ENCODE measurements at places on chromosomes 3 and 15.

DNA sequence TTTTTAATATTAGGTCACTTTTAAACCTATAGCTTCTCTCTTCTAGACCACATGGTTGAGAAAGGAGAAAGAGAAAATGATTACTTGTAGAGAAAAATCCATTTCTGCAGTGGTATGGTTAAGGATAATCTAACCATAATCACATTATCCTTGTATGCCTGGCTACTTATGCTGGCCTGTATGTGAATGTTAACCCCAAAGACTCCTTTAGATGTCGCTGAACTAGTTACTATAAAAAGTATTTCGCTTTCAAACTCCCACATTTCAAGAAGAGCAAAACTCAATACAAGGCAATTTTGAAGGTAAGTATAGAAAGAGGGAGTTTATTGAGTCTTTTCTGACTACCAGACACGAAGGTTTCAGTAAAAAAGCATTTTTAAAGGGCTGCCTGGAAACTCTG, 2.2 kb downstream of the KCTD6 start:
- no peak for DNase-seq

DNA sequence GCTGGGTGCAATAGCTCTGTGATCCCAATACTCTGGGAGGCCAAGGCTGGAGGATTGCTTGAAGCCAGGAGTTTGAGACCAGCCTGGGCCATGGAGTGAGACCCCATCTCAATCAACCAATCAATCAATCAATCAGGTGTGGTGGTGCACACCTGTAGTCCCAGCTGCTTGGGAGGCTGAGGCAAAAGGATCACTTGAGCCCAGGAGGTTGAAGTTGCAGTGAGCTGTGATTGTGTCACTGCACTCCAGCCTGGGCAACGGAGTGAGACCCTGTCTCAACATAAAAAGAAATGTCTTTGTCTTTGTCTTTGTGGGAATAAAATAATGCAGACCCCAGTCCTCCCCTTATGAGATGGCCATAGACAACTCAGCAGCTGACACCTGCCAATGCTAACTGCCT, 34.9 kb upstream of the TLE3 start:
- no peak for DNase-seq

GRCh38 chr3:129605922-129606635, 397 bp downstream of the PLXND1 start:
- peak; percentile 59 for DNase-seq

DNA sequence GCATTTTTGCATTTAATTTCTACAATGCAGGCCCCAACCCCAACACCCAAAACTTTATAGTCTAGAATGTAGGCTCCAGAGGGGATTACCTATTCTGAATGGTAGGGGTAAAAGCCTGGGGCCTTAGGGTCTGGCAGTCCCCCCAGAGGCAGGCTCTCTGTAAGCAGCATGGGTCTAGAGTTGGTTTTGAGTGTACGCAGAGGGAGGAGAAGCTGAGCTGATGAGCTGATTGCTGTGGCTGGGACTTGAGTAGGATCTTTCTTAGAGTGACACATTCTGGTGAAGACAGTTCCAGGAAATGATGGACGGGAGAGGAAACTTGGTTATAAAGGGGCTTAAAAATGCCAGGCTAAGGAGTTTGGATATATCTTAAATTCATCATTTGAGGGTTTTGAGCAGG, 2.1 kb downstream of the LPP start:
- no peak for DNase-seq

DNA sequence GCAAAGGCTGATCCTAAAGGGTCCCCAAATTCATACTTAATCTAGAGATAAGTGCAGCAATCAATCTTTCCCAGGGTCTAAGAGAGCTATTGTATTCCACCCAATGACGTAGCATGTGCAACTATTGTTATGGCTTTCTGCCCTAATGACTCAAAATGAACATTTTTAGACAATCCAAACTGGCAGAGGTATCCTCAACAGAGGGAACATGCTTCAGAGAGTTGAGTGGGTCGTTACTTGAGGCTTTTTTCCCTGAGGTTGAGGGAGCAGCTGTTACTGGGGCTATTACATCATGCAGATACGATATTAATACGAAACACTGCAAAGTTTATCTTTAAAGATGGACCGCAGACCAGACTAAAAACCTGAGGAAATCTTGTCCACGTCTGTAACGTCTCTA, 278.3 kb upstream of the WNT5A start:
- no peak for DNase-seq

DNA sequence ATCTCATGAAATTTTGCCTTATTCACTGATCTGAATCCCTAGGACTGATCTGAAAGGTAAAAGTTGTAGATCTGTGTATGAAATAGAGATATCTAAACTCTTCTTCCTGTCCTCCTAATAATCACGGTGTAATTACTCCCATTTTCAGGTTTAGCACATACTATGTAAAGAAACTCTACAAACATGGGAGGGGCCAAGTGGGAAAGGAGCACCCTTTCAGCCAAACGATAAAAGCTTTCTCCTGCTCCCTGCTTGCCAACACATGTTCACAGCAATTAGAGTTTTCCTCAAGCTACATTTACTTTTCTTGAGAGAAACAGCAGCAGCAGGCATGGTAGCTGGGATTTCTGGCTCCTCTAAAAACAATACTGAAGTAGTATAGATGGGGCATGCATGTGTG, 71.6 kb downstream of the CHAC1 start:
- no peak for DNase-seq

GRCh38 chr15:38226608-38227266, 25.9 kb upstream of the SPRED1 start:
- no peak for DNase-seq

GRCh38 chr3:102084006-102084405, 234.7 kb downstream of the NFKBIZ start:
- no peak for DNase-seq

DNA sequence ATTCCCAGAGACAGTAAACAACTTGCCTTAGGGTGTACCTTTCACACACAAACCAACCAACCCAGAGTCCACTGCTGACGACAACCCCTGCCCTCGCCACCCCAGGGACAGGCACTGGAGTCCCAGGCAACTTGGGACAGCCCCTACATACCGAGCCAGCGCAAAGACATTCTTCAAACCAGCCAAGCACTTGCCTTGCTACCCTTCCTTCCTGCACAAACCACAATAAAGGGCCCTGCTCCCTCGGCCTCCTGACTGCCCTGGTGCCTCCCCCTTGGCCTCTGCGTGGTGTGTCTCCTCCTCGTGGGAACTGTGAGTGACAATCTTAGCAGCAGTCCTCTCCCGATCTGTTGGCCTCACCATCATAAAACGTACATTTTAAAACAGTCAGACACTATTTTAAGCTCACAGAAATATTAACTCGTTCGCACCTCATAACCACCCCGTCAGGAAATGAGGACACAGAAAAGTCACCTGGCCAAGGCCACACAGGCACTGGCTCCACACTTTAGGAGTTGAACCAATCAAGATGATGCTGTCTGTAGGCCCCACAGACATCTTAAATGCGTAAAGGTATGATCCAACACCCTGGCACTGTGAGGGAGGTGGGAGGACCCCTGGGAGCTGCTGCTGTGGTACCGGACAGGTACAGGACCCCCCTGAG, 113.8 kb downstream of the ADCY5 start:
- no peak for DNase-seq

DNA sequence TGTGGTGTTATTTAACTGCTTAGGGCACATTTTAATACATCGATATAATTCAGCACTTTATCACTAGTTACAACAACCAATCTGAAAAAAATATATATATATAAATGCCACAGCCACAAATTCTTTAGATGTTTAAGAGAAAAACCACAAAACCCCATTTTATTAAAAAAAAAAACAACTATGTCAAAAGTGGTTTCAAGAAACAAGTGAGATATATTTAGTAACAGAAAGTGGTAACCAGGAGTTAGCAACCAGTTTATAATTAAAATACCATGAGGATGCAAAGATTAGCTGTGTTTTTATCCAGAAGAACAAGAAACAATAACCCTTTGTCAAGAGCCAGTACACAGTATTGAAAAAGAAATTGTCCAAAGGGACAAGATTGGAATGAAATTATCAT, 14.8 kb upstream of the DIPK2A start:
- DNase-seq, result no peak

DNA sequence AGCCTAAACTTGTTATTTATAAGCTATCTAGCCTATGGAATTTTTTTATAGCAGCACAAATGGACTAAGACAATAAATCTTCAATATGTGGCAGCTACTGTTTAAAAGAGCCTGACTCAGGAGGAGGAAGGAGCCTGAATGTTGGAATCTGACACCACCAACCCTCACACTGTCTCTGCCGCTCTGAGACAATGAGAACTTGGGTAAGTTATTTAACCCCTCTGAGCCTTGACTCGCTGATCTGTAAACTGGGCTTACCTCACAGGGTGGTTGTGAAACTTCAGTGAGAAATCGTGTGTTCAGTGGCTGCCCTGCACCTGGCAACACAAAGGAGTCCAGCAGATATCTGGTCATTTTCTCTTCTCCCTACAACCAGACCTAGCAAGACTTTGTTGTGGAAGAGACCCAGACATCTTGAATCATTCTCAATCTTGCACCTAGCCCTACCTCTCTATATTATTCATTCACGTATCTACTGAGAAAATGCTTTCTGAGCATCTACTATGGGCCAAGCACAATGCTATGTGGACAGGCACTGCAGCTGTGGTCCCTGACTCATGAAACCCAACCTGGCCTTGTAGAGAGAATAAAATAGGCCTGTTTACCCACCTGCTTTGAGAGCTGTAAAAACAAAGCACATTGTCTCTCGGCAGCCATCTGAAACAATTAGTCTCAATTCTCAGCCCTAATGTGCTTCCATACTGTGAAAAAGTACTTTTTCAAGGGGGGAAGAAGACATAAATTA, 81.9 kb upstream of the SLC25A36 start:
- DNase-seq, result no peak

- DNase-seq, result no peak
Measured at GRCh38 chr3:189237526-189237925, 65.8 kb downstream of the TPRG1 start.

- no peak for DNase-seq
Measured at GRCh38 chr15:58229297-58229768, 91.2 kb downstream of the AQP9 start.

- DNase-seq, result no peak
Measured at GRCh38 chr15:91881569-91882297, 28.2 kb downstream of the SLCO3A1 start.

DNA sequence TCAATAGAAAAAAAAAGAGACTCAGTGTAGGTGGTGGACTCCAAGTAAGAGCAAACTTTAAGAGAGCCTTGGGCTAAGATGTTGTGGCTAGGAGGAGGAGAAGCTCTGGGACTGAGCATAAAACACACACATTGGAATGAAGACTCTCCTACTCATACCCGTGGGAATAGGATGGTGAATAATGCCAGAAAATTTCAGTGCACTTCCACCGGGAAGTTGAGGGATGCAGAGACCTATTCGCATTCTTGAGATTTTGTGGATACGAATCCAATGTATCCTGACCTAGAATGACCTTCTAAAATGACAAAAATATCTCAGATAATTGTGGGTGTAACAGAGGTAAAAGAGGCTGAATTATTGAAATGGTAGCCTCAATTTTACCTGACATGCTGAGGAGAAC, 388.7 kb upstream of the SGO1 start:
- DNase-seq, result no peak

Data from uterus (tissue), 4 donors.